ENCODE measurements at places on chromosomes 12 and 14.

- no peak for DNase-seq
Observed at GRCh38 chr12:98229540-98229924, 285.9 kb upstream of the TMPO start.

DNA sequence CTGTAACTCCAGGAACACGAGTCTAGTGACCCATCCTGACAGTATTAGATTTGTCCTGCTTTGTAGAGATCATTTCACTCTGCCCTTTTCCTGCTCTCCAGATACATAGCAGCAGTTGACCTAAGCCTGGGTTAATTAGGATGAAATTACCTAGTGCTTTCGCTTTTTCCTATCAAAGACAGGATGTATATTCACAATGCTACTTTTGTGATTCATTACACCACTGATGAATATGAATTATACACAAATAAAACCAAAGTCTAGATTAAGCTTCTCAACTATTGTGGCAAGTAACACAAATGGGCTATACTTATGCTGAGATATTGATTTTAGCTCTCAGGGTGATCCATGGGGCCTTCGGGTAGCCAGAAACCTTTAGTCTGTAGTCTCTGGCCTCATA is 17.9 kb downstream of the CERS5 start:
- no peak for DNase-seq

- DNase-seq, result no peak
Observed at GRCh38 chr12:121634836-121635235, 8.5 kb downstream of the ORAI1 start.

GRCh38 chr12:124747426-124748161 is 116.1 kb downstream of the SCARB1 start:
- DNase-seq, result no peak

DNA sequence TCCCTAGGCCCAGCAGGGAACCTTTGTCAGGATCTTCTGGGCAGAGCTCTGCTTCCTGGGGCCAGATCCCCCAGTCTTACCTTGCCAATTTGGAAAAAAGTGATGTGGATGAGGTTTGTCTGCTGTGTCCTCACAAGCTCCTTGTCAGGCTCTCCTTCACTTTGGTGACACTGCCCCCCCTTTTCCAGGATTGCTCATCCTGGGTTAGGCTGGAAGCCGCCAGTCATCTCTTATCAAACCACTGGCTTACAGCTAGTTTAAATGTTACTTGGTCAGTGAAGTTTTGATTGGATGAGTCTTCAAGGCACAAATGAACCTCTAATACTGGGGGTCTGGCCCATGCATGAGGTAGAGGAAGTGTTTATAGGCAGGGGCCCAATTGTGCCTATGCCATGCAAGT is 15.3 kb downstream of the NYNRIN start:
- no peak for DNase-seq

- no peak for DNase-seq
Observed at GRCh38 chr14:95232894-95233584, 75.7 kb upstream of the DICER1 start.

- no peak for DNase-seq
Observed at GRCh38 chr12:19177754-19178153, 48.2 kb downstream of the PLEKHA5 start.

GRCh38 chr12:124865728-124866127 is 2.1 kb upstream of the SCARB1 start:
- DNase-seq, result no peak

GRCh38 chr12:91142221-91142631 is 30.9 kb upstream of the LUM start:
- no peak for DNase-seq

GRCh38 chr12:51323966-51324895 is at the start of gene BIN2:
Gene BIN2, minus strand, starts transcription at chr12:51324174. Its CDS starts 72 bp downstream, at chr12:51324102.
- DNase-seq, result peak; percentile 66

DNA sequence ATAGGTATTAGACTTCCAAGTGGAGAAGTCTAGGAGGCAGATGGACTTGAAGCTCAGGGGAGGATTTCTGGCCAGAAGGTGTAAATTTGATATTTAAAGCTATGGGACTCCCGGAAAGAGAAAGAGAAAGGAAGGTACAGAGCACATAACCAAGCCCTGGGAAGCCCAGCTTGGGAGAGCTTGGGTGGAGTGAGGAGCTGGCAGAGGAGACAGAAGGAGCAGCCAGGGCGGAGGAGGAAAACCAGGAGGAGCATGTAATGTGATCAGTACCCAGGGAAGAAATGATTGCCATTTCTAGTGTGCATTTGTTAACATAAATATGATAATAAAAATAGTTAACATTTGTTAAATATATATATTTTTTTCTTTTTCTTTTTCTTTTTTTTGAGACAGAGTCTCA is 67.4 kb downstream of the KICS2 start:
- DNase-seq, result no peak

DNA sequence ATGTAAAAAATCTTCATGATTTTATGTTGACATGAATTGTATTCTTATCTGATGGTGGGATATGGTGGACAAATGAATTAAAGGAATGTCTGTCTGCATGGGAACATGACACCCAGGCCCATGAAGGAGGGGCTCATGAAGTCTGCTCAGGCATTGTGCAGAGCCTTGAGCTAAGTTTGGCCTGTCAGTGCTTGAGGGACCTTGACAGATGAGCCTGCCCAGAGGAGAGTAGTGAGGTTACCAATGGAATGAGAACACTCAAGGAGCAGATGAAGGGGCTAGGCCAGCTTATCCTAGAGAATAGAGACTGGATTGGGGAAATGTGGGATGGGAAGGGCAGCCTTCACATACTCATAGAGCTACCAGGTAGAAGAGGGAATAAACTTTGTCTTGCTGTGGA is 68.8 kb downstream of the TMX1 start:
- DNase-seq, result no peak

- DNase-seq, result no peak
Observed at GRCh38 chr12:5088586-5089264, 45.0 kb downstream of the KCNA5 start.

DNA sequence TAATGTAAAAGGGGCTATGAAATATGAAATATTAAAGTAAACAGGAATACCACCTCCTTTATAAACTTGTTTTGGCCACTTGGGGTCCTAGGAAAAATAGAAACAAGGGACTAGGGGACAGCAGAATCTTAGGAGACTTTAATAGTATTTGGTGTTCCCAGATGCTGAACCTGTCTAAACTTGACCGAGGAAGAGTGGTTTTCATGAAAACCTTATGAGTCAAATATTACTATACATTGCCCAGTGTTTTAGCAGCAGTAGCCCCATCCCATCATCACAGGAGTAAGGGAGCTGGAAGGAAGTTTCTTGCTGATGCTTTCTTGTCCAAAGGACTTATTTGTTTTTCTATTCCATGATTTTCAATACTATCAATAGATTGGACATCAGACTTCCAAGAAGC is 177.5 kb upstream of the CAND1 start:
- no peak for DNase-seq

GRCh38 chr12:115543269-115543668 is 734.2 kb downstream of the MED13L start:
- no peak for DNase-seq

DNA sequence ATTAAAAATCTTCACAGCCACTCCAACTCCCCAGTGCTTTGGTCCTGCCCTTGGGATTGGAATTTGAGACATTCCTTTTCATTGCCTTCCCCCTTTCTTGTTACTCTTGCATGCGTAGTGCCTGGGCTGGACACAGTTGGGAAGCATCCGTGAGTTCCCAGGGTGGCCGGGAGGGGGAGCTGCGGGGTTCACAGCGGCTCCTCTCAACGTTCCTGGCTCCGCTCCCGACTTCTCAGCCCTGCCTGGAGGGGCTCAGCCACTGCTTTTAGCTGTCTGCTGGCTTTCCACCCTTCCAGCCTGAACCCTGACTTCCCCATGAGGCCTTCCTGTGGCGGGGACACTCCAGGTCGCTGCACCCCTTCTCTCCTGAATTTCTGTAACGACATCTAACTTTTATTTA is 3.2 kb downstream of the TEX52 start:
- peak; percentile 59 for DNase-seq

DNA sequence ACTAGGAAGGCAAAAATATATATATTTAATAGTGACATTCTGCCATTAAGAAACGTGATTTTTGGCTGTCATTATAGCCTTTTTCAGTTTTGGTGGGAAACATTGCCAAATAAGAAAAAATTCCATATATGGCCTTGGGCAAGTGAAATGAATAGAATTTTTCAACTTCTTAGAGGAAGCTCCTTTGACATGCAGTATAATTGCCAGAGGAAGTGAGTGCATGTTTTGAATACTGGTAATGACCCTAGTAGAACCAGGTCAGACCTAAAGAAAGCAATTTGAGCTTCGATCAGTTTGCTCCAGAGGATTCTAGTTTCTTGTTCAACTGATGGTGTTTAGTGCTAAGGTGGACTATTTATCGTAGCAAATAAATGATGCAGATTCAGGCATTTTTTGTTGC is 26.2 kb upstream of the TRIM9 start:
- no peak for DNase-seq

DNA sequence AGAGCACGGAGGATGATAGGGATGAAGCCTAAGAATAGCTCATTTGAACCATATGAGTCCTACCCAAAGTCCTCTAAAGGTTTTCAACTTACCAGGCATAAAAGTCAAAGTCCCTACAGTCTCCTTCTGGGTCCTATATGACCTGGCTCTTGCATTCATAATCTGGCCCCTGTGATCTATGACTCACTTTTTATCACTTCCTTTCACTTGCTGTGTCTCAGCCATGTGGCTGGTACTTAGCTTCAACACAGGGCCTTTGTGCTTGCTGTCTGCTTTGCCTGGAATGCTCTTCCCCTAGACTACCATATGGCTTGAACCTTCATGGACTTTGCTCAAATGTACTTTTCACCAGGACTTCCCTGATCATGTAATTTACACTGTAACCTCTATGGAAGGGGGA is 137.6 kb upstream of the TMTC1 start:
- no peak for DNase-seq

GRCh38 chr12:61654698-61655097 is 605.5 kb upstream of the USP15 start:
- DNase-seq, result no peak

GRCh38 chr14:44653641-44654040 is 146.6 kb upstream of the FSCB start:
- no peak for DNase-seq

DNA sequence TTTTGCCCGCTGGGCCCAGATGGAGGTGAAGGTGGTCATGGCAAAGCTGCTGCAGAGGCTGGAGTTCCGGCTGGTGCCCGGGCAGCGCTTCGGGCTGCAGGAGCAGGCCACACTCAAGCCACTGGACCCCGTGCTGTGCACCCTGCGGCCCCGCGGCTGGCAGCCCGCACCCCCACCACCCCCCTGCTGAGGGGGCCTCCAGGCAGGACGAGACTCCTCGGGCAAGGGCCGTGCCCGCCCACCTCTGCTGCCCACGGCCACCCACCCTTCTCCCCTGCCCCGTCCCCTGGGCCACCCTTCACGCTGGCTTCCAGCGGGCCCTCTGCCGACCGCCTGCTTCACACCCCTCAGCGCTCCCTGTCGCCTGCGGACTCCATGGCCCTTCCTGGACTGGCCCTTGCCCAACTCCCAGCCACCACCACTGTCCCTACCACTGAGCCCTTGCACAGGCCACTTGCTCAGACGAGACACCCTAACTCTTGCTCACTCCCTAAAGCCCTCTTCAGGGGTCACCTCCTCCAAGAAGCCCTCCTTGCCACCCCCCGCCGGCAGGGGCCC is 42.5 kb downstream of the CYP46A1 start:
- DNase-seq, result no peak

GRCh38 chr12:16021676-16022075 is 110.5 kb downstream of the DERA start:
- no peak for DNase-seq

- DNase-seq, result peak; percentile 2
Observed at GRCh38 chr12:19130224-19131024, 891 bp downstream of the PLEKHA5 start.

- no peak for DNase-seq
Observed at GRCh38 chr14:33573301-33573880, 377.5 kb downstream of the EGLN3 start.

DNA sequence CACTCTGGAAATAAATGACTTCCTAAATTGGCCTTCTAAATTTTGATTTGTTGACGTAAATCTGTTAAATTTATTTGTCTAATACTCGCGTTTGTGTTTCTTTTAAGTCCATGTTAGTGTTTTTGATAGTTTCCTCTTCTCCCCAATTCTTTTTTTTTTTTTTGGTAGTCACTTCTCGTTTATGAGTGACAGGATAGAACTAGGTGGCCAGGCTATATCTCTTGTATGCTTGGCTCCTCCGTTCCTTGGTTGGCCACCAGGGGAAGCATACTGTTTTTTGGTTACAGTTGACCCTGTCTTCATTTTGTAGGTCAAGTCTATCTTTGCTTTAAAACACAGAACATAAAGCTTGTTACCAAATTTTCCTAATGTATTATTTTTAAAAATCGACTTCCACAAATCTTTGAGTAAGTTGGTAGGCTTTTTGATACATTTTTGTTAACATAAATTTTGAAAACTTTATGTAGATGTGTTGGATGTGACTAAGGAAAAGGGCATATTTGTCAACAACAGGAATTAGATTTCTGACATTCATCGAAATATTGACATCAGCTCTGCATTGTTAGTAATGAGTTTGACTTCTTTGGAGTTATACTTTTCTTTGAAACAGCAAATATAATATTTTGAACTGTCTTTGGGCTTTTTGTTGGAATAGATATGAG is 2.2 kb downstream of the RCOR1 start:
- peak; percentile 59 for DNase-seq

- no peak for DNase-seq
Observed at GRCh38 chr12:42962384-42962783, 372.8 kb upstream of the PRICKLE1 start.

DNA sequence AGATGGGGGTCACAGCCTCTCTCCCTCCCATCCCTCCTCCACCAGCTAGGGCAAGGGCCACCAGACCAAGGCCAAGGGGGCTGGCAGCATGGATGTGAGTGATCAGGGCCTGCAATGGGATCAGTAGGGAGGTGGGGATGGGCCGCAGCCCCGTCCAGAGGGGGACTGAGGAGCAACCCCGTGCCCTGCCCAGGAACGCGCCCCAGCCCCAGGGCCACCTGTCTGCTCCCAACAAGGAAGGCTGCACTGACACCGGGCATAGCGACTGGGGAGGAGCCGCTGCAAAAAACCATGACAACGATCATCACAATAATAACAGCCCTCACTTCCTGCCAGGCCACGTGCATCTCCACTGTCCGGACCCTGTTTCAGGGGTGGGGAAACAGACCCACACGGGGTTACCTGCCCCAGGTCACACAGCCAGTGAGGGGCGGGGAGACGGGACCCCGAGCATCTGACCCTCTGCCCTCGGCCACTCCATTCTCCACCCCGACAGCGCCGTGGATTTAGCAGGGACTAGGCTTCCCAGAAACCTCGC is 24.3 kb downstream of the NCOR2 start:
- no peak for DNase-seq

DNA sequence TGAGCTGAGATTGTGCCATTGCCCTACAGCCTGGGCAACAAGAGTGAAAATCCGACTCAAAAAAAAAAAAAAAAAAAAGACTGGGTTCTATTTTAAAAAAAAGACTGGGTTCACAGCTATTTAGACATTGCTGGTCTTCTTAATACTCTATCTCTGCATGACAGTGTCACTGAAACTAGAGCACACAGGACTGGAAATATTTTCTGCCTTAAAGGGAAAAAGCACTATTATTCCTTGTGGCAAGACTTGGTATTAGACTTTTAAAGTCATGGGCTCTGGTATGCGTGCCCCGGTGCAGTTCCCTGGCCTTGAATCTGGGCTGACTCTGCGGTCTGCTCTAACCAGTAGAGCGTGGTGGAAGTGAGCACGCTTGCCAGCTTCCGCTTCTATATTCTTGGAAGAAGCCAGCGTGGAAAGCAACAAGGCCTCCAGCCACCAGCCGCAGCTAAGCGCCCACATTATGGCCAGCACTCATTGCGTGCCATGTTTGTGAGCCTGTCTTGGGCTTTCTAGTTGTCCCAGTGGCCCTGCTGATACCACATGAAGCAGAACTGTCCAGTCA is 31.3 kb downstream of the PRKAB1 start:
- DNase-seq, result no peak
